Activated T-cell treated with anti-CD3 and anti-CD28 coated beads, Interleukin-2, amount 50 U/mL, for 24 hours (primary cell): ENCODE measurements at places on chromosomes 16 and 17.

- H3K27ac ChIP-seq = no peak overlapping the region
- H3K27me3 ChIP-seq = peaks cover 59% of the 10 kb centered on the region
- no peak overlapping the region for H3K4me3 ChIP-seq
Observed at GRCh38 chr16:67425580-67425979, 5.3 kb upstream of the HSD11B2 start.

- H3K36me3 ChIP-seq = peaks cover 4% of the 10 kb centered on the region
- H3K4me3 ChIP-seq = no peak overlapping the region
- DNase-seq = no peak
- no peaks in the 10 kb centered on the region for H3K27me3 ChIP-seq
- H3K27ac ChIP-seq = no peak overlapping the region
Observed at GRCh38 chr17:57538736-57539456, 206.2 kb downstream of the CCDC182 start.

GRCh38 chr16:81818905-81819304 is 39.8 kb downstream of the PLCG2 start:
- H3K36me3 ChIP-seq = no peaks in the 10 kb centered on the region
- no peak for DNase-seq
- H3K4me1 ChIP-seq = peaks cover 7% of the 10 kb centered on the region
- H3K4me3 ChIP-seq = no peak overlapping the region

GRCh38 chr16:9370061-9370491 is 278.6 kb downstream of the HAPSTR1 start:
- no peaks in the 10 kb centered on the region for H3K36me3 ChIP-seq
- H3K4me1 ChIP-seq = no peaks in the 10 kb centered on the region
- no peak overlapping the region for H3K4me3 ChIP-seq
- DNase-seq = no peak

- no peak for DNase-seq
- H3K4me3 ChIP-seq = no peak overlapping the region
- no peaks in the 10 kb centered on the region for H3K4me1 ChIP-seq
- H3K36me3 ChIP-seq = peaks cover 6% of the 10 kb centered on the region
- no peak overlapping the region for H3K27ac ChIP-seq
Observed at GRCh38 chr16:53960050-53960812, 256.3 kb downstream of the FTO start.

DNA sequence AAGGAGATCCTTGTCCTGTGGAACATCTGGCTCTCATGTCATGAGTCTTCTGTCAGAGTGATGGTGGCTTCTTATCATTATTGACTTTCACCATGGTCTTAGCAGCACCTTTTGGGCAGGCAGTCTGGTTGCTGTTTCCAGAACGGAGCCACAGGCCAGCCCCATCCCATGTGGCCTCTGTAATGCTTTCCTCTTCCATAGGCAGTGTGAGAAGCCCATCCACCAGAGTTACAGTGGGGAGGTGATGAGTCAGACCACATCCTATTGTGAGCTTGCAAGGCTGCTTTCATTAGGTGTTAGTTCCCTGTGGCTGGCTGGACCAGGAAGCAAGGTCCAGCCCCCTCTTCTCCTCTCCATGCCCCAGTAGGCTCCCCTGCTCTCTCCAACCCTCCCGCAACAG is 30.8 kb upstream of the SPACA3 start:
- H3K4me3 ChIP-seq = no peak overlapping the region
- H3K36me3 ChIP-seq = no peaks in the 10 kb centered on the region
- no peaks in the 10 kb centered on the region for H3K4me1 ChIP-seq
- no peak overlapping the region for H3K27ac ChIP-seq
- H3K27me3 ChIP-seq = peaks cover 60% of the 10 kb centered on the region

- no peaks in the 10 kb centered on the region for H3K36me3 ChIP-seq
- no peak for DNase-seq
- H3K27ac ChIP-seq = no peak overlapping the region
Observed at GRCh38 chr17:6415616-6416015, 19.3 kb downstream of the AIPL1 start.
